Regular cardiac myocyte (primary cell): ENCODE measurements at places on chromosomes 12 and 14. TPM values are rescaled to one million over a fixed set of nuclear protein-coding genes. Genes with fewer than 3 reads are reported as not detected.

The DPPA3 gene
- not detected in 2 replicates for total RNA-seq

The CCDC177 gene
- total RNA-seq, result under 0.01 TPM in 2 replicates

The AICDA gene
- not detected in 2 replicates for total RNA-seq

The CLEC14A gene
- 8.2 and 18.3 TPM in 2 replicates for total RNA-seq

The KLRB1 gene
- total RNA-seq, result not detected in 2 replicates

The TMEM116 gene
- total RNA-seq, result 8.4 and 14.9 TPM in 2 replicates

The MYBPC1 gene
- total RNA-seq, result not detected in 2 replicates

The AKAP5 gene
- 0.56 and 0.58 TPM in 2 replicates for total RNA-seq

The CD63 gene
- 2,526 and 3,459 TPM in 2 replicates for total RNA-seq

The MIPOL1 gene
- total RNA-seq, result 5.9 and 10.7 TPM in 2 replicates

The CPNE6 gene
- total RNA-seq, result not detected in 2 replicates

The SLC25A47 gene
- under 0.01 TPM in 1 of 2 replicates, not detected in the other for total RNA-seq

The TCL1A gene
- not detected in 2 replicates for total RNA-seq

The PAX9 gene
- total RNA-seq, result not detected in 2 replicates

The WNT5B gene
- 47.6 and 48.3 TPM in 2 replicates for total RNA-seq

The CCDC63 gene
- not detected in 2 replicates for total RNA-seq

The KLHL33 gene
- under 0.01 and 0.28 TPM in 2 replicates for total RNA-seq

The INSM2 gene
- under 0.01 TPM in 1 of 2 replicates, not detected in the other for total RNA-seq

The TECPR2 gene
- total RNA-seq, result 9.0 and 16.5 TPM in 2 replicates

The C12orf50 gene
- total RNA-seq, result not detected in 2 replicates

The MAP3K9 gene
- under 0.01 and 0.38 TPM in 2 replicates for total RNA-seq

The RAD9B gene
- 0.28 and 0.58 TPM in 2 replicates for total RNA-seq

The RAPGEF3 gene
- total RNA-seq, result 5.1 and 8.8 TPM in 2 replicates

The AMDHD1 gene
- total RNA-seq, result under 0.01 and 0.28 TPM in 2 replicates

The SSTR1 gene
- total RNA-seq, result 0.77 and 1.1 TPM in 2 replicates

The MDGA2 gene
- total RNA-seq, result under 0.01 TPM in 1 of 2 replicates, not detected in the other

The OR6C75 gene
- not detected in 2 replicates for total RNA-seq

The ZC3H10 gene
- 4.0 and 5.6 TPM in 2 replicates for total RNA-seq

The GNG2 gene
- 7.7 and 22.6 TPM in 2 replicates for total RNA-seq

The ACIN1 gene
- 46.8 and 87.8 TPM in 2 replicates for total RNA-seq

The OR6C2 gene
- not detected in 2 replicates for total RNA-seq

The CCDC197 gene
- not detected in 2 replicates for total RNA-seq

The MIP gene
- 0.19 TPM in 1 of 2 replicates, not detected in the other for total RNA-seq

The HCAR3 gene
- not detected in 2 replicates for total RNA-seq

The STON2 gene
- 0.19 and 0.85 TPM in 2 replicates for total RNA-seq

The LUM gene
- total RNA-seq, result 35.3 and 191 TPM in 2 replicates

The A2M gene
- total RNA-seq, result 3.3 and 11.8 TPM in 2 replicates

The NAV3 gene
- total RNA-seq, result 52.7 and 62.1 TPM in 2 replicates

The SERPINA5 gene
- total RNA-seq, result under 0.01 and 0.28 TPM in 2 replicates

The MYO1H gene
- not detected in 2 replicates for total RNA-seq

The KRT80 gene
- total RNA-seq, result 0.38 and 1.1 TPM in 2 replicates

The IFNG-AS1 gene
- total RNA-seq, result not detected in 2 replicates

The JAG2 gene
- total RNA-seq, result 0.58 and 1.1 TPM in 2 replicates

The SENP1 gene
- total RNA-seq, result 9.3 and 15.7 TPM in 2 replicates

The CYP27B1 gene
- total RNA-seq, result 0.19 and 1.1 TPM in 2 replicates

The CCDC196 gene
- total RNA-seq, result not detected in 2 replicates

The PARP11 gene
- 3.3 and 5.4 TPM in 2 replicates for total RNA-seq

The SLC7A7 gene
- total RNA-seq, result 18.2 and 21.4 TPM in 2 replicates

The ACACB gene
- 2.3 and 3.9 TPM in 2 replicates for total RNA-seq

The OR8S1 gene
- total RNA-seq, result not detected in 2 replicates

The SARNP gene
- total RNA-seq, result 74.1 and 103 TPM in 2 replicates

The KSR2 gene
- total RNA-seq, result not detected in 2 replicates

The IGF1 gene
- total RNA-seq, result under 0.01 and 0.56 TPM in 2 replicates
